ENCODE measurements at places on chromosomes 1 and 21.

DNA sequence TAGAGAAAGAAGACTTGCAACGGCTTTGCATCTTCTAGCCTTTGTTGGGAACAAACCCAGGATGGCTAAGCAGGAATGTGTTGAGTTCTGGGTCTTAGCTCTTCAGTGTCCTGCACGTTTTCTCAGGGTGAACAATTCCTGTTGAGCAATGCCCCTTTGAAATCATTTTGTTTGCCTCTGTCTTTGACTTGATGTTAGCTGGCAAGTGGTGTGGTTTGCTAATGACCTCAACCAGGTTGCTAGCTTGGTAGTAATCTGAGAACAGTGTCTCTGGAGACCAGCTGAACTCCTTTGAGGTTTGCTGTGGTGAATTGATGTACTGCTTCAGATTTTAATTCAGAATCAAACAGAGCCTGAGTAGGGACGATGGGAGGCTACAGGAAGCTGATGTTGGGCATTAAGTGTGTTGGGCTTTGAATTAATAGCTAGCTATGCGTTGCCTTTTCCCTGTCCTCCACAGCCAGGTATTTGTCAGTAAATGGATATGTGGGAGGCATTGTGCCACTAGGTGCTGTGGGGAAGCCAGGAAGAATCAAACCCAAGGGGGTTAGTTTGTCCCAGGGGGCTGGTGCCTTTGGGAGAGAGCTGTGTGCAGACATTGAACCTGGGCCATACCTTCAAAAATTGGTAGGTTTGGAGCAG is 23.3 kb upstream of the SRSF10 start:
- no peak for DNase-seq

DNA sequence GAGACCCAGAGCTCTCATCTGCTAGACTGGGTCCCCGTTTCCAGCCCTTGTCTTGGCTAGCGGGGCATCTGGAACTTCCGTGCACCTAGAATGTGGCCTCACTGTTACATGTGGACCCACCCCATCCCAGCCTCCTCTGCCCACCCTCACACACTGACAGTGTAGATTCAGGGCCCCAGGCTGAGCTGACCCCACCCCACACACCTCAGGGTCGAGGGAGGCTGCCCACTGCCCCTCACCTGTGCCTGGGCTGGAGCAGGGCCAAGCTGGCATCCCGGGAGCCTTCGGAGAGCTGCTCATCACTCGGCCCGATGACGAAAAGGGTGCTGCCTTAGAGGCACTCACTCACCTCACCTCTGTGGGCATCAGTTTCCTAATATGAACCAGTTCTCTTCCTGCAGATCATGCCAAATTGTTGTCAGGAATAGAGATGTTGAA is 11.1 kb downstream of the ACOT11 start:
- no peak for DNase-seq

- no peak for DNase-seq
Measured at GRCh38 chr21:15222707-15223106, 157.9 kb upstream of the NRIP1 start.

- peak; percentile 65 for DNase-seq
Measured at GRCh38 chr1:157992031-157992832, 1.2 kb upstream of the KIRREL1 start.

GRCh38 chr1:188599313-188599712 is 1770.6 kb downstream of the PLA2G4A start:
- no peak for DNase-seq

GRCh38 chr1:94670273-94670672 is 128.7 kb upstream of the F3 start:
- no peak for DNase-seq

DNA sequence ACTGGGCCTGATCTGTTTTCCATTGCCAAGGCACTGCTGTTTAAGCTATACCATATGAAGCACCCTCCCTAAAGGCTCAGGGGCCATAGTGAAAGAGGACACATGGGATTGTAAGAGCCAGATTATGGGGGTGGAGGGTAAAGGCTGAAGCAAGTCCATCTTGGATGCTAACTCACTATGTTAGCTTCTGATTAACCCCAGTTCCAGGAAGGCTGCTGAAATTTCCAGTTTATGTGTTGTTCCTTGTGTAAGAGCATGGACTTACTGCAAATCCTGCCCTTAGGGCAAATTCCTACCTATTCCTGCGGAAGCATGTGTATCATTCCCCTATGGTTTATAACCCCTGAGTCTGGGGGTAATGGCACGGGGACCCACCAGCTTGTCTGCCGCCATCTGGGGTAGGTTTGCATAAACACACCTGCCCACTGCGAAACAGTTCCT is 91.8 kb upstream of the SERBP1 start:
- no peak for DNase-seq

GRCh38 chr1:229197265-229197585 is 73.7 kb upstream of the RAB4A start:
- DNase-seq, result no peak

DNA sequence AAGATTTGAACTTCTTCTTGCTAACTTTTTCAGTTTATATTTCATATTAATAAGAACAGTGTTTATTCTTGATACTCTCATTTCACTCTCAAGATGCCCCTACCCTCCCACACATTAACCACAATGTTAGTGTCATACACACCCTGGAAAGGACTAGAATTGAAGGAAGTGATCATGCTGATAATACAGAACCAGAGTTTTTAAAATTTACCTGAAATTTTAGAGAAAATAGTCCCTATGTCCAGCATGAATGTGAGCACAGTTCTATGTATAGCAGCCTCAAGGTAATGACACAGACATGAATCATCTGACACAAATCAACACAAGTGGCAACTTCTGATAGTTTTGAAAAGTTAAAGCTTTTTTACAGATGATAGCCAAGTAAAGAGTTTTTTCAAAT is 26.0 kb downstream of the RGS1 start:
- DNase-seq, result no peak

- DNase-seq, result no peak
Measured at GRCh38 chr1:210653771-210654170, 325.1 kb downstream of the HHAT start.

DNA sequence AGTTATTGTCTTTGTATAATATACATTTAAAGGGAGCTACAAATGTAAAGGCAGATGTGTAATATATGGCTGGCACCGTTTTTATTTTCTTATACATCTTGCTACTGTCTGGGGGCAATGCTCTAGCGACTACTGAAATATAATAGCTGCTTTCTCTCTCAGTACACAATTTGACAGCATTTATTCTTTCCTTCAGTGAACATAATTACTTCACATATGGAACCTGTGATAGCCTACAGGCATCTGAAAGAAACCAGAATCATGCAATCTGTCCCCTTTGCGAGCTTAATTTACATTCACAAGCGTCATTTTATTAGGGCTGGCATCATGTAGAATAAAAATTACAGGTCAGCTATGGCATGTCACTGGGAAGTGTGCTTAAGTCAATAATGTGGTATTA is 557.5 kb upstream of the PTBP2 start:
- DNase-seq, result no peak

GRCh38 chr1:168446081-168446480 is 97.7 kb downstream of the XCL2 start:
- no peak for DNase-seq

DNA sequence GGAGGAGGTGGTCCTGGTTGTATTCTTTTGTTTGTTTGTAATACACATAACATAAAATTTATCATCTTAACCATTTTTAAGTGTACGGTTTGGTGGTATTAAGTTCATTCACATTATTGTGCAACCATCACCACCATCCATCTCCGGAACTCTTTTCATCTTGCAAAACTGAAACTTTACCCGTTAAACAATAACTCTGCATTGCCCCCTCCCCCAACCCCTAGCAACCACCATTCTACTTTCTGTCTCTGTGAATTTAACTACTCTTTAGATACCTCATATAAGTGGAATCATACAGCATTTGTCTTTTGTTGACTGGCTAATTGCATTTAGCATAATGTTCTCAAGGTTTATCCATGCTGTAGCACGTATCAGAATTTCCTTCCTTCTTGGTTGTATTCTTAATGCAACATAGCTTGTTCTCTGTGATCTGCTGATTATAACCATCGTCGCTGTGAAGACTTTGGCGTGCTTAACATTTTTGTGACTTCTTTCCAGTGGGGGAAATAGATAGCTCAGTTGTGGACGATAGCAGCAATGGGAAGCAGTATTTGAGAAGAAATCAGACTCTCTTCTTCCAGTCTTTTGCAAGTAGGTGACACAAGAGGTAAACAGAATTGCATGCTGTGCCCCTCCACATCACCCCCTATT is 117.5 kb upstream of the HOOK1 start:
- no peak for DNase-seq

- no peak for DNase-seq
Measured at GRCh38 chr1:152543820-152544219, 22.8 kb downstream of the LCE3E start.

- no peak for DNase-seq
Measured at GRCh38 chr1:90190523-90190922, 195.6 kb downstream of the ZNF326 start.

- DNase-seq, result peak; percentile 66
Measured at GRCh38 chr1:181021811-181022434, 747 bp downstream of the STX6 start.

- DNase-seq, result no peak
Measured at GRCh38 chr21:41703857-41704501, 62.9 kb downstream of the RIPK4 start.

DNA sequence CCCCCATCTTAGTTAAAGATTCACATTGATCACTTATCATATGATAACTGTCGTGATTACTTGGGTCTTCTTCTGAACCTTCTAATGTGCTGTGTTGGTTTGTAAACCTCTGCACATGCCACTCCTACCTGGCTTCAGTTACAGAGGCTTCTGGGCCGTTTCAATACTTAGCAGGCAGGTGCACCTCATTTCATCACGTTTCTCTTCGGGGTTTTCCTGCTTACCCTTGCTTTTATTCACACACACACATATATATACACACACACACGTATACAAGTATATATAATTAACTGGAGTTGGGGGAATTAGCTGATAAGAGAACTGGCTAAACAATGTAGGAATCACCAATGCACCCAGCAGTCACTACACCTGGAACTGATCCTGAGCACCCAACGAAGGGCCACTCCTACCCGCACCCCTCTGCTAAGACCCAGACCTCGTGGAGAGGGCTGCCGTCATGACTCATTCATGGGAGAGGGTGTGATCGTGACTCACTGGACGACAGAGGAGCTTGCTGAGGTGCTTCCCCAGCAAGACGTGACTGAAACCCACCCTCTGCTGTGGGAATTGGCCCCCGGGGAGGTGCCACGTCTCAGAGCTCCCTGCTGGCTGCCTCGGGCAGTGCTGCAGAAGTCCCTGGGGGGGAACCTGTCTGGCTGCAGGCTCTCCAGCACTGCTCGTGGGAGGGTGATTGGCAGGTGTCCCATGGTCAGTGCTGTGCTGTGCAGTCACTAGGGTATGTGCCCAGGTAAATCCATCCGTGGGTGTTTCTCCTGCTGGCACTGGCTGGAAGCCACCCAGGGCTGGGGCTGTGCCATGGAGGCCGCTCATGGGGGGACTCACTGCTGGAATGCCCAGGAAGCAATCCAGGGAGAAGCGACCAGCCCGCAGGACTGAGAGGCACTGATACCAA is 166.6 kb downstream of the DYRK1A start:
- no peak for DNase-seq

DNA sequence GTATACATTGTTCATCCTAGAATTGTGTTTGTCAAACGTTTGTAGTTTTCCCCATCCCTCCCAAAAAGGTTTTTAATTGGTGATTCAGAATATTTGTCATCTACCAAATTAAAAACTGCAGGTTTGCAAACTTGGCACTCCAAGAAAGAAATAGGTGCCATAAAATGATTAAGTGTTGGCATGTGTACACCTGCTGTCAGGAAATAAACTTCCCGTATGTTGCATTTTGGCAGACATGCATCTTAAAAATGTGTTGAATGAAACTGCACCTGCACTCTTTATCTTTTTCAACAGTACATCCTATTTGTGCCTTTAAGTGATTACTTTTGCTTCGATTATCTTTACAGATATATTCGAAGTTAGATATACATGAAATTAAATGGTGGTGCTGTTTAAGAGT is 7.3 kb downstream of the B3GALT2 start:
- DNase-seq, result no peak

DNA sequence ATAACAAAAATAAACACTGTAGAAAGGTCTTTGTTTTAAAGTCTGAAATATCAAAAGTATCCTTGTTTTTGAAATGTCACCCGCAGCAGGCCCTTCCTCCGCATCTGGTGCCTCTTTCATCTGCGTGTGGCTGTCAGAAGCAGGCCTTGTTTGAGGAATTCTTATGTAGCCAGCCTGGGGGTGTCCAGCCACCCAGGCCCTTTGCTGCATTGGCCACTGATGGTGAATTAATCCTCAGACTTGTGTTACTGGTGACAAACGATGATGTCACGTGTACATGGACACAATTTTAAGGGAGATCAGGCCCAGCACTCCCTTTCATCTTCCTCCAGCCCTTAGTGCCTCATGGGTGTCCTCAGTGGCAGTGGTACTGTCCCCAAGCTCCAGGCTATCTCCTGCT is 208.0 kb upstream of the GALNT2 start:
- DNase-seq, result no peak

DNA sequence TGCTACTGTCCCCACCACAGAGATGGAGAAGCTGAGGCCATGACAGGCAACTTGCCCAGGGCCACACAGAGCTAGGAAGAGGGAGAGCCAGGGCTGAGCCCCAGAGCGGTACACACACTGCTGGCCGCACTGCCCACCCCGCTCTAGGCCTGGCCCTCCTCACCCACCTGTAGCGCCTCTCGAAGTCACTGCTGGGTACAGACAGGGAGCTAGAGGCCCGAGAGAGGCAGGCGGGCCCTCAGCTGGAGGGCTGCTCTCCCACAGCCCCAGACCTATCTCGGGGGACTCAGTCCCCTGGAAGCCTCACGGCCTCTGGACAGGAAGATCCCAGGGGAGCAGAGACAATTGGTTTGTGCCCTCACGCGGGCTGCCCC is 17.3 kb upstream of the PLEKHG5 start:
- DNase-seq, result no peak

- no peak for DNase-seq
Measured at GRCh38 chr1:55520861-55521260, 305.7 kb upstream of the USP24 start.

GRCh38 chr1:32983020-32983419 is 18.4 kb upstream of the RNF19B start:
- no peak for DNase-seq

- DNase-seq, result no peak
Measured at GRCh38 chr1:39177706-39178105, 26.8 kb upstream of the MACF1 start.

DNA sequence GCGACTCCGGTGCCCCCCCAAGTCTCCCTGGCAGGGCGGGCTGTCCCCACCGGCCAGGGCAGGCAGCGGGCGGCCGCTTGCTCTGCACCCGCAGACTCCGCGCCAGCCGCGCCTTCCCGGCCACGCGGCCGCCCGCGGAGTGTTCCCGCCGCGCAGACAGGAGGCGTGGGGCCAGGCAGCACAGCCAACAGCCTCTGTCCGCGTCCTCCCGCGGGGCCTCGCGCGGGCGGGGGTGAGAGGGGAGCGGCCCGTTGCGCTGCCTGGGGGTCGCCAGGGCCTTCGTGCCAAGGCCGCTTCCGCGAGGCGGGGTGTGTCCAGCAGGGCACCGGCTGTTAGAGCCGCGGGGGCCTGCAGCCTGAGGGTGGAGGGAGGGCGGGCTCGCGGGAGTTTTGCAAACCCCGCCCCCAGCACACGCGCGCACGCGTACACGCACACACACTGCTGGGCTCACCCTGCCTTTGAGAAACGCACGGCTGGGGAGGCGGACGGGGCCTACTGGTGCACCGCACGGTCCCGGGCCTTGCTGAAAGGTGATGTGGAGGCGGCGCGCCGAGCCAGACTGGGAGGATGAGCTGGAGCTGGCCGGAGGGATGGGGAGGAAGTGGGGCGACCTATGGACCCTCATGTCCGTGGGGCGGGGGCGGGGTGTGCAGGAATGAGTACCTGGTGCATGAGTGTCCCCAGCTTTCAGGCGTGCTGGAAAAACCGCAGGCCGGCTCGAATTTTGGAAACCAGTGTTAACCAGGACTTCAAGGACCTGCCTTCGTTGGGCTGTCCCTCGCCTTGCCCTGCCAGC is 41.5 kb downstream of the KIAA1614 start:
- DNase-seq, result peak; percentile 81
